G401 (cell line): ENCODE measurements at places on chromosomes 1 and 21. TPM values are rescaled to one million over a fixed set of nuclear protein-coding genes. Genes with fewer than 3 reads are reported as not detected.

Gene C1orf226
- 2.4 TPM in 1 of 2 replicates, not detected in the other for total RNA-seq

Gene EIF4G3
- total RNA-seq, result 20.2 and 30.9 TPM in 2 replicates

Gene PLA2G2D
- not detected in 2 replicates for total RNA-seq

Gene TCP10L
- total RNA-seq, result 0.74 TPM in 1 of 2 replicates, not detected in the other

Gene OR6N1
- total RNA-seq, result not detected in 2 replicates

Gene TMCO2
- not detected in 2 replicates for total RNA-seq

Gene PEAR1
- total RNA-seq, result 6.6 and 7.1 TPM in 2 replicates

Gene SH2D1B
- not detected in 2 replicates for total RNA-seq

Gene BRDT
- total RNA-seq, result 0.55 TPM in 1 of 2 replicates, not detected in the other

Gene PIK3R3
- total RNA-seq, result 14.3 and 15.8 TPM in 2 replicates

Gene CLIC4
- 111 and 171 TPM in 2 replicates for total RNA-seq

Gene CSF3R
- not detected in 2 replicates for total RNA-seq

Gene IL23R
- not detected in 2 replicates for total RNA-seq

Gene WDTC1
- 13.2 and 15.8 TPM in 2 replicates for total RNA-seq

Gene CRYAA
- total RNA-seq, result not detected in 2 replicates

Gene PLEKHN1
- total RNA-seq, result 4.3 and 5.5 TPM in 2 replicates

Gene RNU1-1
- total RNA-seq, result not detected in 2 replicates

Gene KRTCAP2
- 177 and 223 TPM in 2 replicates for total RNA-seq

Gene OR14I1
- not detected in 2 replicates for total RNA-seq

Gene USF1
- total RNA-seq, result 95.1 and 108 TPM in 2 replicates
